Iris pigment epithelial cell (primary cell): ENCODE measurements at places on chromosomes 6 and 20.

- no peak for DNase-seq
Observed at GRCh38 chr20:40090236-40090635, 598.8 kb downstream of the MAFB start.

- DNase-seq, result peak; percentile 88
Observed at GRCh38 chr6:169224185-169224695, 29.4 kb downstream of the THBS2 start.

DNA sequence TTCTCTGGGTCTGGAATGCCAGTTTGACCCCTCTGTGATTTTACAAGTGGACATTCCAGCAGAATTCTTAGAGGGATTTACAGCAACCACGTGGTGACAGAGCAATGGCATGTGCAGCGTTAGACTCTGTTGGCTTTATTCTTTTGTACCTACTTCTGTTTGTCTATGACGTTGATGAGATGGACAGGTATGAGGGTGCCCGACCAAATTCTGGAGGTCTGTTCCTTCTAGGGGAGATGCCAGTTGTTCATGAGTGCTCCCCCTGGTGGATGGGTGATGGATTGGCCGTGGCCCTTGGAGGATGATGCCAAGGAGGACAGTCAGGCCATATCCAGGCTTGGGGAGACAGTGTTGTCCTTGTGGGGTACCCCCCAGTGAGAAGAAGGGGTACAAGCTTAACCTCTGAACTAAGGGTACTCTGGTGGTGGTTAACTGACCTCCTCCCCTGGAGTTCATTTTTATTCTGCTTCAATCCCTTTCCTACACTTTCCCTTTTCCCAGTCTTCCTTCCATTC lies 198.6 kb downstream of the DTNBP1 start:
- no peak for DNase-seq

DNA sequence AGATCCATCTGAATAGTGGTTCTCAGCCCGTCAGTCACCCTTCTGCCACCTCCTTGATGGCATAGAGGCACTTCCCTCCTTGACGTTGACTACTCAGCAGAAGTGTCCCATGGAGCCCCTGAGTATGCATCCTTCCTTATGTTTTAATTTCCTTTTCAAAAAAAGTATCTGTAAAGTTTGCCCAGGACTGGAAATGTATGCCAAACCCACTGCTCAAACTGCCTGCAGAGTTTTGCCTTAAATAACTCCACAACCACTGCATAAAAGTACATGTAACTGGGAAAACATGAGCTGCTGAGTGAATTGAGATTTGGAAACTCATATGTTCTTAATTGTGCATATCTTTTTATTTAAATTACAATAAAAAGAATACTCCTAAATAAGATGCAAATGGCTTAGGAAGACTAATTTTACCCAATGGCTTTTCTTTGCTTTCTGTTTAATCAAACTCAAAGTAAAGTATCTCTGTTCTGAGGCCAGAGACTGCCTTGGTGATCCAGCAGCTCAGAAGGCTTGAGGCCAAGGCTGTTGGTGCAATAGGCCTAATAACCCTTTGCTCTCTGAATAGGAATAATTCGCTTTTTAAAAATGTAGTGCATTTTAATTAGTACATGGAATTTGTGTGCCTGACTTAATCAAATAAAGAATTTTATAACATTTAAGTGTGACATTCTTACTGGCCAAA lies 90.4 kb downstream of the FNDC1 start:
- DNase-seq, result no peak

- DNase-seq, result peak; percentile 56
Observed at GRCh38 chr6:83057705-83058321, 7.8 kb downstream of the UBE3D start.

DNA sequence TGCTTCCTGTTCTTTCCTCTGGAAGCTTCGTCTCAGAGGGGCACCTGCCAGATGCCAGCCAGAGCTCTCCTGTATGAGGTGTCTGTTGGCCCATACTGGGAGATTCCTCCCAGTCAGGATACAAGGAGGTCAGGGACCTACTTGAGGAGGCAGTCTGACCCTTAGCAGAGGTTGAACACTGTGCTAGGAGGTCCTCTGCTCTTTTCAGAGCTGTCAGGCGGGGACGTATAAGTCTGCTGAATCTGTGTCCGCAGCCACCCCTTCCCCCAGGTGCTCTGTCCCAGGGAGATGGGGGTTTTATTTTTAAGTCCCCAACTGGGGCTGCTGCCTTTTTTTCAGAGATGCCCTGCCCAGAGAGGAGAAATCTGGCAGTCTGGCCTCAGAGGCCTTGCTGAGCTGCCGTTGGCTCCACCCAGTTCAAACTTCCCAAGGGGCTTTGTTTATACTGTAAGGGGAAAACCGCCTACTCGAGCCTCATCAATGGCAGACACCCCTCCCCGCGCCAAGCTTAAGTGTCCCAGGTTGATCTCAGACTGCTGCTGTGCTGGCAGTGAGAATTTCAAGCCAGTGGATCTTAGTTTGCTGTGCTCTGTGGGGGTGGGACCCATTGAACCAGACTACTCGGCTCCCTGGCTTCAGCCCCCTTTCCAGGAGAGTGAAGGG lies 326.7 kb downstream of the BCKDHB start:
- DNase-seq, result no peak

DNA sequence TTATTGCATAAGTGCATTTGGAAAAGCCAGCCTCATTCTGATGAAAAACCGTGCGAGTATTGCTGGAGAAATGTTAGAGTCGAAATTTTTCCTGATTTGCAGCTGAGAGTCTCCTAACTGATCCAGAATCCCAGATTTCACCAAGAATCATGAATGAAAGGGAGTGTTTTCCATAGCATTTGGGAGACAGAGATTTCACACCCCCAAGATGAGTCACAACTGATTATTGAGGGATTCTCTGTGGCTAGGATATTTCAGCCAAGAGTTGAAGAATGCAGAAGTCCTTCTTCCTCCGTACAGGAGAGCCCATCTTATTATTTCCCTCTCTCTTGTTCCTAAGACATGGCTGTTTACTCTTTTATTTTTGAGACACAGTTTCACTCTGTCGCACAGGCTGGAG lies 82.2 kb upstream of the SALL4 start:
- peak; percentile 47 for DNase-seq

DNA sequence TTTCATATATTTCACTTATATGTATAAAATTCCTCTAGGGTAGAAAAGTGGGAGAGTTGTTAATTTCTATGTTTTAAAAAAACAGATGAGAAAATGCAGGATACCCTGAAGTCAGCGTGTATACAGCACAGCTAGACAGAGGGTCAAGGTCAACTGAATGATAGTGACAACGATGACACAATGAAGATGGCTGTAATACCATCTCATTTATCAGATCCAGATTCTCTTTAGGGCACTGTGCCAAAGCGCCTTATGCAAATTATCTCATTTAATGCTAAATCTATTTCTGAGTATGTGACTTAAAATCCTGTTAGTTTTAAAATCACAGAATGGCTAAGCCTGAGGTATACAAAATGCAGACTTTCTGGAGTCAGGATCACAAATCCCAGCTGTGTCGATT lies 431.4 kb upstream of the RUNX2 start:
- no peak for DNase-seq

DNA sequence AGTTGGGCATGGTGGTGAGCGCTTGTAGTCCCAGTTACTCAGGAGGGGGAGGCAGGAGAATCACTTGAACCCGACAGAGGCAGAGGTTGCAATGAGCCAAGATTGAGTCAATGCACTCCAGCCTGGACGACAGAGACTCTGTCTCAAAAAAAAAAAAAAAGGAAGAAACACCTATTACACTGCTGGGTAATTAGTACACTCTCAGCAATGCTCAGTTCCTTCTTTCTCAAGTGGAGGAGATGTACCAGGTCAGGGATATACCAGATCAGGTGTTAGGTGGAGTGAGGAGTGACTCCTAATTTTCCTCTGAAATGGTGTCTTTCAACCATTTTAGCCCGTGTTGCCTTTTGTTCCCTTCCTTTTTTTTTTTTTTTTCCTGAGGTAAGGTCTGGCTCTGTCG lies 30.0 kb upstream of the UBR2 start:
- DNase-seq, result no peak

GRCh38 chr6:4351520-4352321 lies 216.3 kb upstream of the ECI2 start:
- DNase-seq, result peak; percentile 94

GRCh38 chr6:84462698-84463097 lies 235.3 kb upstream of the CEP162 start:
- DNase-seq, result peak; percentile 72

- no peak for DNase-seq
Observed at GRCh38 chr20:32244150-32244823, 33.2 kb upstream of the KIF3B start.

- no peak for DNase-seq
Observed at GRCh38 chr6:41756354-41756753, 9.2 kb upstream of the PGC start.

DNA sequence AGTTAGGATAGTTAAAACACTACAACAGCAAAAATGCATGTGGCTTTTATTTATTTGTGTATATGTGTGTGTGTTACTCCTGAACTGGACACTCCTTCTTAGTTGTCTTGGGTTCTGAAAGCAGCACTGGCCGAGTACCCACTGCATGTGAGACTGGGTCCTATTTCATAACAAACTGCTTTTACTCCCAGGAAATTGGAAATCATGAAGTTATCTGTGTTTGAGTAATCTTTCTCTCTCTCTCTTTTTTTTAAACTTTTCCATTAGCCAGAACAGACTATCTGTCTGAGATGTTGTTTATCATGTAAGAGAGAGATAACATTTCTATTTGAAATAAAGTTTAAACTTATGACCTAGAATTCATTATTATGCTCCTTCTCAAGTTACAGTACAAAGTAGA lies 110.4 kb downstream of the LIN28B start:
- peak; percentile 55 for DNase-seq

DNA sequence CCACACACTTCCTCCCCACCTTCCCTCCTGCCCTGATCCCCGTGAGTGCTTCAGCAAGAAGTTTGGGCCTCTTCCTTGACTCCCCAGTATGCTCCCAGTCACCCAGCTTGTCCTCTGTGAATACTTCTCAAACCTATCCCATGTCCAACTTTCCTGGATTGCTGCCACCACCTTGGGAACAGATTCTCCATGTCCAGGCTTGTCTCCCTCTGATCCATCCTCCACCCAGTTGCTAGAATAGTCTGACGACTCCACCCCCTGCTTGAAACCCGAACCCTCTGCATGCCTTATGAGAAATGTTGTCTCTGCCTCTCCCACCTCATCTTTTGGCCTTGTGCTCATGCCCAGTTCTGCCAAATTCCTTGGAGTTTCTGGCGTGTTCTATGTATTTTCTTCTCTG lies 108.0 kb downstream of the PPP1R14C start:
- peak; percentile 75 for DNase-seq

- DNase-seq, result peak; percentile 5
Observed at GRCh38 chr6:161954077-161954476, 680.2 kb upstream of the AGPAT4 start.

DNA sequence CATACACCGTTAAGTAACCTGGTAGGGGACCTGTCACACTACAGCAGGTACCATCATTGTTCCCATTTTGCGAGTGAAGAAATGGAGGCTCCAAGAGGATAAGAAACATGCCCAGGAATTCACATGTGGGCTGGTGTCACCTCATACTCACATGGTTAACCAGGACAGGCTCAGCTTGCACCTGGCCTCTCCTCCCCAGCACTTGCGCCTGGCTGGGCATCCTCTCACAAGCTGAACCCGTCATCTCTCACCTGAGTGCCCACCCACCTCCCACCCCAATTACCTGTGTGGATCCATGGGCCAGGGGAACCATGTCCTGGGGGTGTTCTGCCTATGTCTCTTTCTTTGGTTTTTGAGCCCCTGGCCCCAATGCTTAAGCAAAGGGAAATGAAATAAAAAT lies 1.5 kb downstream of the SFTA2 start:
- no peak for DNase-seq

DNA sequence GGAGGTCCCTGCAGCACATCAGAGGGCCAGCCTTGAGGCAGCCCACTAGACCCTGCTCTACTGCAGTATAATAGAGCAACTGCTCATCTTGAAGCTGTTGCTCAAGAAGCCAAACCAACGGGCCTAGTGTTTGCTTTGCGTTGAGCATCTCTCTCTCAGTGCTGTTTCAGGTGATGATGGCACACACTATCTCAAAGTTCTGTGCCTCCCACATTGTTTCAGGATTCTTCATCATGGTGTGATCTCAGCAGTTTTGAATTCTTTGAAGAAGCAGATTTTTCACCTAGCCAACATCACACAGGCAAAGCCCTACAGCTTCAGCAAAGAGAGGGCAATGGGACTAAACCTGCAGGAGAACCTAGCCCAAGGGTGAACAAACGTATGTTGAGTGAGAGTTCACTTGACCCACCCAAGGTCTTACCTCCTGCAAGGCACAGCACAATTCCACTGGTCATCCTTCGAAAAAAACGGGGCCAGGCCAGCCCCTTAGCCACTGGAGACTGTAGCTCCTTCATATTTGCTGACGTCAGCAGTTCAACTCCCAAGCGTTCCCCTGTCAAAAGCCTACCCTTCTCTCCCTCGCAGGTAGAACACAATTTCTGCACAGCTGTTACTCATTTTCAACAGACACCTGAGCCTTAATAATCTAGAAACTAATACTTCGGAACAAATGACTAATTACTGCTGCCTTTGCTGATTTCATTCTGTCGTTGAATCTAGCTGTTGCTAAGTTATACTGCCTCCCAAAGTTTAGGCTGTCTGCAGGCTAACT lies 15.8 kb downstream of the MYB start:
- DNase-seq, result no peak

- DNase-seq, result no peak
Observed at GRCh38 chr6:27183060-27183832, 64.3 kb upstream of the PRSS16 start.

DNA sequence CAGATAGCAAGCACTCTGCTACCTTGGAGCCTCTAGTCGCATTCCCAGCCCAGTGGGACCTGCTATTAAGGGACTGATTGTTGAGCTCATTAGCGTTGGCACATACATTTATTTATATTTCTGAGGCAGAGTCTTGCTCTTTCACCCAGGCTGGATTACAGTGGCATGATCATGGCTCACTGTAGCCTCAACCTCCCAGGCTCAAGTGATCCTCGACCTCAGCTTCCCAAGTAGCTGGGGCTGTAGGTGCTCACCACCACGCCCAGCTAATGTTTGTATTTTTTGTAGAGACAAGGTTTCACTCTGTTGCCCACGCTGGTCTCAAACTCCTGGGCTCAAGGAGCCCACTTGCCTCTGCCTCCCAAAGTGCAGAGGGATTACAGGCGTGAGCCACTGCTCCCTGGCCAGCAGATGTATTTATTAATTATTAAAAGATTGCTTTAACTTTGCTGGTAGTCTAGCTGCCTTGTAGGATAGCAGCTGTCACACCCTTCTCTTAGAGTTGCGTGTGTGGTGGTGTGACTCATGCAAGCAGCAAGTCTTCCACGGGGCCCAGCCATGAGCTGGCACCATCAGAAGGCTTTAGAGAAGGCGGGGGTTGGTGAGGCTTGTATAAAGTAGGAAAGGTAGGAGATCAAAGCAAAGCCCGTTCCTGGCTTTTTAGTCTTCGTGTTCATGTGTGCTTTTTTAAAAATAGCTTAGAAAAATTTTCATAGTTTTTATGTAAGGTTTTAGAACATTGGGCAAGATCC lies 16.5 kb downstream of the ACTR5 start:
- peak; percentile 94 for DNase-seq

DNA sequence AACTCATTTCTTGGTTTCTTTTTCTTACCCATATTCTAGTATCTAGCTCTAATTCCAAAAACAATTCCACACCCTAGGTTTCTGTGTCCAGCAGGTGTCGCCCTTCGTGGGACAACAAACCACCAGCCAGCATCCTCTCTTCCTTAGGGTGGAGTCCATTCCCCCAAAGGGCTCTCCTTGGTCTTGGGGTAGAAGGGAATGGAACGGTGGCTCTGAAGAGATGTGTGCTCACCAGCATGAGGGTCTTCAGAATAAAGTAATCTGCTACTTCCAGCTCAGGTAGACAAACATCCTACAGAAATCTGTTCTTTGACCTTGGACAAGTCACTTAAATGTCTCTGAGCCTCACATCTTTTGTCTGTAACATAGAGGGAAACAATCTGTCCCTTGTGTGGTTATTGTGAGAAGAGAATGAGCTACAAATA lies 7.2 kb downstream of the HLA-DMB start:
- DNase-seq, result peak; percentile 67
